HEK293T (cell line): ENCODE measurements at places on chromosomes 1 and 21.

- DNase-seq: no peak
These were observed 85.8 kb downstream of the MIS18A start for GRCh38 chr21:32193098-32193465.

DNA sequence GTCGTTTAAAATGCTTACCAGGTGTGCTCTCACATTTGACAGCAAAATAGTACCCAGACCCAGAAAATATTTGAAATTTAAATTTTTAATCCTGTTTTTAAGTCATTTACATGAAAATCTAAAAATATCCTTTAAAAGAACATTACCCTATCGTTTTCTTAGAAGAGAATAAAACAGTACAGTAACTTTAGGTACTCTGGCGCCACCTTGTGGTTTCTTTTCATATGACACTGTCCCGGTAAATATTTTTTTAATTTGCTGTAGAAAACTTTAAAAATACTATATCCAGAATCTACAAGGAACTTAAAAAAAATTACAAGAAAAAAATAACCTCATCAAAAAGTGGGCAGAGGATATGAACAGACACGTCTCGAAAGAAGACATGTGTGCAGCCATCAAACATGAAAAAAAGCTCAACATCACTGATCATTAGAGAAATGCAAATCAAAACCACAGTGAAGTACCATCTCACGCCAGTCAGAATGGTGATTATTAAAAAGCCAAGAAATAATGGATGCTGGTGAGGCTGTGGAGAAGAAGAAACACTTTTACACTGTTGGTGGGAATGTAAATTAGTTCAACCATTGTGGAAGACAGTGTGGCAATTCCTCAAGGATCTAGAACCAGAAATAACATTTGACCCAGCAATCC, 129.2 kb downstream of the RGS21 start:
- no peak for DNase-seq

- no peak for DNase-seq
These were observed 12.5 kb downstream of the TRAF3IP3 start for GRCh38 chr1:209768354-209768774.

DNA sequence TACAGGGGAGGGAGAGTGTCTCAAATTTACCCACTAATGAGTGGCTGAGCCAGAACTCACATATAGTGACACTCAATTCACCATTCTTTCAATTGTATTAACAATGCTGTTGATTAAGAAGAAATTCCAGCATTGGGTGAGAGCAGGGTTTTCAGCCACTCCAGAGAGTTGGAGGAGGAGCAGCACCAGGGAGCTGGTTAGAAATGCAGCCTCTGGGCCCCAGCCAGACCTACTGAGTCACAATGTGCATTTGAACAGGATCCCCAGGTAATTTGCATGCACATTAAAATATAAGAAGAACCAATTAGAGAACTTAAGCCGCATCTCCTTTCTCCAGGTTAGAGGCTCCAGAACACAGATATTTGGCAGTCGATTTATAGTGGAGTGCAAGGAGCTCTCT, 41.8 kb downstream of the TNR start:
- DNase-seq: no peak

DNA sequence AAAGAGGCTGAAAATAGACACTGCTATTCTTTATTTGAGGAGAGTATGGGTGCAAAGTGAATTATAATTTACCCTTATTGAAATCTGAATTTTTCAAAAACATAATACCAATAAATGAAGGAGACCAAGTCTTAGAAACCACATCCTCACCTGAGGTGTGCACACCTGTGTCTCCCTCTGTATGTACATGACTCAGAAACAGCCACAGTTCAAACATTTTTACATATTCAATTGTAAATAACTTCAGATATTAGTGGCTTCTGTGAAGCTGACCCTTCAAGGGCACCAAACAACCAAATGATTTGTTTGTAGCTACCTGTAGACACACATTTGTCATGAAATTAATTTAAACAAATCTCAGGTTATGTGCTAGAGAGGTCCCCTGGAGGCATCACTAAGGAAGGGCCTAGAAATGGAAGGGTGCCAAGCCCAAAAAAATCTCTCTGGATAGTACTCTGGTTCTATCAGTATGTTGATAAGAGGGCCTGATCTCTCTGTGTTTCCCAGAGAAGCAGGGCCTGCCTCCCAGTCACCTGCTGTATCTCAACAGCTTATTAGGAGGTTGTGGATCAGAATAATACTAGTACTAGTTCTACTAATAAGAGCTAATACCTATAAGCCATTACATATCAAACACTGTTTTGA, 28.1 kb downstream of the ERI3 start:
- no peak for DNase-seq

DNA sequence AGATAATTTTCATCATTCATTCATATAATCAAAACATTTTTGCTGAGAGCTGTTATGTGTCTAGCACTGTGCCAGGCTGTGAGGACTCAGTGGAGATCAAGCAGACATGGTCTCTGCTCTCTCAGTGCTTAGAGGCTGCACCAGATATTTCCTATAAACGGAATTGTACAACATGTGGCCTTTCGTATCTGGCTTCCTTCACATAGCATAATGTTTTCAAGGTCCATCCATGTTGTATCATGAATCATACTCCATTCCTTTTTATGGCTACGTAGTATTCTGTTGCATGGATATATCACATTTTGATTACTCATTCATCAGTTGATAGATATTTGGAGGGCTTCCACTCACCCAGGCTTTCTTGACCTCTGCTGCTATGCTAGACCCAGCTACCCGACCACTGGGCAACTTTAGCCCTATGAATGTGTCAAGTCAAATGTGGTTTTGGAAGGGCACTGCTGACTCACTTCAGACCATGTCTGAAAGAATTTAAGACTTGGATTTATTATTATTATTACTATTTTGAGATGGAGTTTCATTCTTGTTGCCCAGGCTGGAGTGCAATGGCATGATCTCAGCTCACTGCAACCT, 18.5 kb downstream of the NCF2 start:
- DNase-seq: no peak
